ENCODE measurements at places on chromosomes 7 and 10.
A peak's percentile ranks its signal among the peaks of the same experiment; 100 is the strongest.

- DNase-seq = no peak
Measured at GRCh38 chr10:110304394-110304779, 333 bp downstream of the SMNDC1 start.

DNA sequence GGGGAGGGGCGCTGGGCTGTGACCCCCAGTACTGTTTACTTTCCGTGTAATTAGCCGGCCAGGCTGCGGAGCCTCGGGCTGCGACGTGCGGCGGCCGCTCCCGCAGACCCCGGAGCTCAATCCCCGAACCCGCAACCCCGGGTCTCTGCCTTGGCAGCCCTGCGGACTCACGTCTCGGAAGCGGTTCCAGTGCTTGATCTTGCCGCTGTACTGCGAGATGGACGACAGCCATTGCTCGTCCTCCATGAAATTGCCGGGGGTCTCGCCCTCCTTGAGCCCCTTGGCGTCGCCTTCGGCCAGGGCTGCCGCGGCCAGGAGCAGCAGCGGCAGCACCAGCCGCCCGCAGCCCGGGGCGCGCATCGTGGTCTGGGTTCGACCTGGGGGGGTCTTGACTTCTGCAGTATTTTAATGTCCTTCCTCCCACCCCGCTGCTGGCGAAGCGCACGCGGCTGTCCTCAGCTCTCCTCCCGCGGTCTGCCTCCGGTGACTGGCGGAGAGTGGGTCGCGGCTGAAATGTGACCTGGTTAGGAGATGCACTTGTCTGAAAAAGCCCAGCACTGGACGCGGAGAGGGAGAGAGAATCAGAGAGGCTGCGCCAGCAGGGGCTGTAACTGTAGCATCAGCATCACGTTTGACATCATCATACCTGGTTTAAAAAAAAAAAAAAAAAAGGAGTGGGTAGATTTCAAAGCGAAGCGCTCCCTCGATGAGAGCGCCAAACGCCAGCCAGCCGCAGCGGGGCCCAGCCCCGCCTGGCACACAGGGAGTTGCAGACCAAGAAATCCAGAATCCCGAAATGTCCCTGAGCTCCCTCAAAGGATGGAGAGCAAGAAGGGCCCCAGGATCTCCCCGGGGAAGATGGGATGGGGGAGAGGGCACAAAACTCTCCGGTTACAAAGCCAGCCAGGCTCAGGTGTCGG lies at the start of gene SPOCK2:
Gene SPOCK2, minus strand, starts transcription at position 583 of the 920 bp plus-strand sequence. Its CDS starts 223 bp downstream, at position 360.
- DNase-seq = peak; percentile 80

- no peak for DNase-seq
Measured at GRCh38 chr7:90007001-90007654, 147.1 kb upstream of the STEAP1 start.

GRCh38 chr7:132176719-132177118 lies 399.6 kb downstream of the PLXNA4 start:
- DNase-seq = no peak

DNA sequence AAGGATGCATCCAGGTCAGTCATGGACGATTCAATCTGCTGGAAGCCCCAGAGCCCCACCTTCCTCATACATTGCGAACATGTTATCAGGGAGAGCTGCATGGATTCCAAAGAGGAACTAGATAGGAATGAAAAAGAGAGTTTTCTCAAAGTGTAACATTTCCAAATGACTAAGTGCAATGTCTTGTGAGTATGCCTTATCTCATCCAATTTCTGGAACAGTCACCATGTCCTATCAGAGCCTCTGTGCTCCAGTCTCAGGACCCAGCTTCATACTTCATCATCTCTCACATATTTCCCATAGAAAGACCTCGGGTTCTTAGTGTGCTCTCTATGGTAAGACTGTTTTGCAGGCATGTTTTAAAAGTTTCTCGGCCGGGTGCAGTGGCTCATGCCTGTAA lies 26.8 kb downstream of the ZC3HC1 start:
- DNase-seq = no peak

DNA sequence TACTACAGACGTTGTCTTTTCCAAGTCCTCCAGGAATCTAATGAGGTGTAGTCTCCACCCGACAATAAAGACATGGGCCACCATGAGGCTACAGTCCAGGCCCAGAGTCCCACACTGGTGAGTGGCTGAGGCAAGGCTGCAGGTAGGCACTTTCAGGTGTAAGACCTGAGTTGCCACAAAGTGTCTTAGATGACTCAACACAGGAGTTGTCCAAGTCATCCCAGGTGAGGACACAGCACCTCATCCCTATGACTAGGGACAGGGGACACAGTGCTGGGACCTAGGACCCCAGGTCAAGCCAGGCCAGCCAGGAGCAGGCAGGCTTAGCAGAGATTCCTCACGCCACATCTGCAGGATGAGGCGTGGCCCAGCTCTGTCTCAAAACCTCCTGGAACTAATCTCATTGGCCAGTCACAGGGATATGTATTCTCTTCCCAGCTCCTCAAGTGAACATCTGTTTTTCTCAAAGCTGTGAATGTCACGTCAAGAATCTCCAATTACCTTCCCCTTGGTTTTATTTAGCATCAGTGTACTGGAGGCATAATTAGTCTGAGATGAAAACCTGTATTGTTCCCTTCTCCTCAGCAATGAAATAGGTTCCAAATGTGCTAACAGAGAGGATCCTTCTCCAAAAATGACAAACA lies 254.6 kb downstream of the GRID1 start:
- no peak for DNase-seq
